Activated CD8-positive, alpha-beta memory T cell treated with anti-CD3 and anti-CD28 coated beads, Interleukin-2, amount 50 U/mL, for 4 hours (primary cell): ENCODE measurements at places on chromosomes 16 and 17.

- DNase-seq: no peak
Measured at GRCh38 chr16:54576785-54577184, 290.2 kb upstream of the IRX3 start.

- DNase-seq: no peak
Measured at GRCh38 chr16:71672803-71673581, 47.0 kb downstream of the MARVELD3 start.

- no peak for DNase-seq
Measured at GRCh38 chr16:55035029-55035428, 104.4 kb downstream of the IRX5 start.

DNA sequence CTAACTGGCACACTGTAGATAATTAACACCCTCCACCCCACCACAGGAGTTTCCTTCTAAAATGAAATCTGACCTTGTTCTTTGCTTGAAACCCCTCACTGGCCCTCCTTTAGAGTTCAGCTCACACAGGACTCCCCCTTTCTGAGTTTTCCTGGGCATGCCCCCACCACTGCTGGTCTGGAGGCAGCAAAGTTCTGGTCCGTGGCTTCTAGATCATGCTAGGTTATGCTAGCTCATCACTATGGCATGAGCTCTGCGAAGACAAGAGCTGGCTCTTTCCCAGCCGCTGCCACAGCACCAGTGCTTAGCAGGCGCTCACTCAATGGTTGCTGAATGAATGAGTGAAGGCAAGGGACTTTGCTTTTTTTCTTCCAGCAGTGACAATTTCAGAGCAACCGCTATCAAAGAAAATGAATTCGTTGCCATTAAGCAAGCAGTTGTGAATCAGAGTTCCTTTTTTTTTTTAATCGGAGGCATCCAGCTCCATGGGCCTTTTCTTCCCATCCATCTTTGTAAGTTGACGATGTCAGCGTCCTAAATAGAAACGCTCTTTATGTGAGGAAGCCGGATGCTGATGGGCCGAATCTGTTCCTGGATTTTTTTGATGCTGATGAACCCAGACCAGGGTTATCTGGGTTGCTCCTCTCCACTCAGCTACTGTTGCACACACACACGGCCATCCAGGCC is 80.8 kb upstream of the NOL11 start:
- no peak for DNase-seq

DNA sequence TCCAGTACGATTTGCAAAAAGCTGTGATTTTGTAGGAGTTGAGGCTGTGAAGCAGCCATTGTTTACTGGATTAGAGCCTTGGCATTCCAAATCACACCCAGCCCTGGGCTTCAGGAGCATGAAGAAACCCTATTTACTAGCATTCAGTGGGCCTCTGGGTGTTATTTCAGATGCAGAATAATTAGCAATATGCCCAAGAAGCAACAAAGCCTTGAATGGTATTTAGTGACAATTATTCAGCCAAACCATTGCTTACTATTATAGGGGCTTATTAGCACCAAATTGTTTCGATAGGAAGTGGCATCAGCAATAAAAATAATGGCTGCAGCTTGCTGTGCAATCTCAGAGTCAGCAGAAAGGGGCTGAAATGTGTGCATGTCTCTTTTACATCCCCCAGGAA is 166.6 kb upstream of the SHISA6 start:
- no peak for DNase-seq

DNA sequence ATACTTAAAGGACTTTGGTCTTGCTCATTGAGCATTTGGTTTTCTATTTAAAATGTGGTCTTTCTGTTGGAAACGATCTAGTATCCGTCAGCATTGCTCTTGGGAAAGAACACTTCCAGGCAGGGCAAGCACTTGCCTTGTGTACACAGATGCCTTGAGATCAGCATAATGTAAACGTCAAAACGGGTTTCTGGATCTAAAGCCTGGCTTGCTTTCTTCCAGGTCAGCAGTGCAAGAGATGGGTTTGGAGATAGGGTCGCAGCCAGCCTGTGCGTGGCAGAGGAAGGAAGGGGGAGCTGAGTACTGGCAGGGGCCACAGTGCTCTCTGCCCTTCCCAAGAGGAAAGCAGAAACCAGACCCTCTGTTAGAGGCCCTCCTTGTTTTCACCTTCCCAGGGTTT is 175.5 kb downstream of the LGALS9B start:
- no peak for DNase-seq

DNA sequence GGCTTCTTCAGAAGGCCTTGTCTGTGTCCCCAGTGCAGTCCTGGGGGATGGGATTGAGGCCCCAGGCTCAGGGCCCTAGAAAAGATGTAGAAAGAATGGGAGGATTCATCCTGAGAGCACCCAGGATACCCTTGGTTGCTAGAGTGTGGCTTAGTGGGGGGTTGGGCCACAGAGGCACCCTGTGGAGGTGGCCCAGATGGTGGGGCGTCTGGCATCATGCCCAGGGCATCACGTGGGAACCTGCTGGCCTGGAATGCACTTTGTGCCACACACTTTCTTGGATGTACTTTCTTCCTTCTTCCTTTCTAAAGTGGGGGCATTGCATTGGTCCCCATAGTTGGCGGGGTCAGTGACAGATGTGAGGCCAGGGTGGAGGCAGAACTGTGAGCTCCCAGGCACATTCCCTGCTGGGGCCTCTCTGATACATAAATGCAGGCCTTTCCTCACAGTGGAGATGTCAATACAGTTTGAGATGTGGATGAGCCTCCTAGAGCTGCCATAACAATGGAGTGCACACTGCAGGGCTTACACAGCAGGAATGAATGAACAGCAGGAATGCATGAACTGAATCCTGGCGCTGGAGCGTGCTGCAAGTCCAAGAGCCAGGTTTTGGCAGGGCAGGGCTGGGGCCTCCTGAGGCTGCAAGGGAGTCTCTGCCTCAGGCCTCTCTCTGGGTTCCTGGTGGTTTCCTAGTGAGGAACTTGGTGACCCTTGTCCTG is 43.3 kb downstream of the MGAT5B start:
- no peak for DNase-seq

DNA sequence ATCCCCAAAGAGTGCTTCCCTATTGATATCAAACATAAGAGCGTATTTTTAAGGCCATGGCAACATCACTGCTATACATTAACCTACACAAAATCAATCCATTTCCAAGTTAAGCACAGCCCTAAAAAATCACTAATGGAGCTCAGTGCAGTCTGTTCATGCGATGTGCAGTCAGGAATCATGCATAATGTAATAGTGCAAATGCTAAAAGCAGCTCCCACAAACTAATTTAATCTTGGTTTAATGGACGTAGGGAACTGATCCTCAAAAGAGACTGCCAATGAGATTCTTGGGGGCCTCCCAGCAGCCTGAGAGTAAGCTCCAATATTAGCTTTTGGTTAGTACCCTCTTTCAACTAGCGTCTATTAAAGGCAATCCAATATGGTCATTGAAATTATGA is 245.9 kb downstream of the TOX3 start:
- DNase-seq: no peak

DNA sequence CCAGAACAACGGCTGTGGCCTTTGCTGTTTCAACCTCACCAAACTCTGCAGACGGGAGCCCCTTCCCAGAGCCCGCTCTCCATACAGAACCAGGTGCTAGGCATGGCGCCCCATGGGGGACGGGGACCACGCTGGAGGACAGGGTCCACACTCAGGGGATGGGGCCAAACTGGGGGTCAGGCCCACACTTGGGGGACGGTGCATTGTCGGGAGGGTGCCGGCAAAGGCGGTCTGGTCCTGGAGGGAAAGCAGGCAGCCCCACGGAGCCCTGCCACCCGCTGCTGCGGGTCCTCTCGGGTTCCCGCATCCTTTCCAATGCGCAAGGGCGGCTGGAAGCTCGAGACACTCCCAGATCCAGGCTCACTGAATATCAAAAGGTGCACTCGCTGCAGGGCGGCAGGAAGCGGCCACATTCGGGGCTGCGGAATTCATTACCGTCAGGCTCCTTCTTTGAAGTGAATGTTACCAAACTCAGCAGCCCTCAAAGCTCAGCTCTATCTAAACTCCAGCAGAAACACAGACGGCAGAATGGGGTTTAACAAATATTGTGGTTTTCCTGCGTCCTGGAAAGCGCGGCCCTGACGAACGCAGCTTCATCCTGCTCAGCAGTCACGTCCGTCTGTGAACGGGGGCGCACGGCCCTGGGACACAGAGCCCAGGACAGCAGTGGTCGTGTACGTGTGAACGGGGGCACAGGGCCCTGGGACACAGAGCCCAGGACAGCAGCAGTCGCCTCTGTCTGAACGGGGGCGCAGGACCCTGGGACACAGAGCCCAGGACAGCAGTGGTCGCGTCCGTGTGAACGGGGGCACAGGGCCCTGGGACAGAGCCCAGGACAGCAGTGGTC is 41.3 kb downstream of the LMF1 start:
- DNase-seq: peak; percentile 12

- DNase-seq: peak; percentile 97
Measured at GRCh38 chr16:88700636-88701482, 5.3 kb downstream of the RNF166 start.

- no peak for DNase-seq
Measured at GRCh38 chr17:1089915-1090314, 89.9 kb downstream of the ABR start.

DNA sequence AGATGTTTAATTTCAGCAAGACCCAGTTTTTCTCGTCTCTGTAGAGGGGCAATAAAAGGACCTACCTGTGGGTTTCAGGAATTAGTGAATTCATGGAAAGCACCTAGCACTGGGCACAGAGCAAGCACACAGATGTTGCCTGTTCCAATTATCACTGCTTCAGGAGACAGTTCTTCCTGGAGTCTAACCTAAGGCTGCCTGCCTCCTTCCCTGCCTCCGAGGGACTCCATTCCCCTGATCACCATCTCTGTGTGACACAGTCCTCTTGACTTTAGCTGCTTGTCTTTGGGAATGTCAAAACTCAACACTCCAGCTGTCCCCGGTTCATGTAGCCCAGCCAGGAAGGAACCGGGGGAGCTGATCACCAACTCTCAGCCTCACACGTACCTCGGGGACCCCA is 474.9 kb downstream of the SLC39A11 start:
- no peak for DNase-seq

GRCh38 chr16:85728879-85729278 is 22.0 kb downstream of the C16orf74 start:
- DNase-seq: no peak

GRCh38 chr16:4676831-4677230 is 16.5 kb upstream of the NUDT16L1 start:
- DNase-seq: no peak

DNA sequence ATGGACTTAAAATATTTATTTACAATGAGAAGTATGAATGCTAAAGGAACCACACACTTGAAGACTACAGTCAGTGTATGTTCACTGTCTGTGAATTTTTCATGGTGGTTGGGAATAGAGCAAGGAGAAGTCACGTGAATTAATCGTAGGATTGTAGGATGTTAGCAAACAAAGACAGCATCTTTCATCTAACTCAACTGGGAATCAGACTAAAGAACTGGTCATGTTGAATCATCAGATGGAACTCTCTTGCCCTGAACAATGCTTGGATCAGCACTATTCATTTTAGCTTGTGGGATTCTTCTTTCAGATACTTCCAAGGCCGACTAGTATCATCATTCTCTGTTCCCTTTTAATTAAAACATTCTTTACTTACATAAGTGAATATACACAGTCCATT is 18.1 kb downstream of the KCNJ2 start:
- DNase-seq: no peak

GRCh38 chr16:67088551-67088950 is 21.2 kb upstream of the PHAF1 start:
- no peak for DNase-seq
